Left renal cortex interstitium (tissue), 4 donors: ENCODE measurements at places on chromosomes 2 and 18. TPM values are rescaled to one million over a fixed set of nuclear protein-coding genes. Genes with fewer than 3 reads are reported as not detected.

SLC4A3 gene
- polyA plus RNA-seq, result 14.2 TPM

ZSCAN30 gene
- polyA plus RNA-seq, result 66.3 TPM

FEZ2 gene
- 75.2 TPM for polyA plus RNA-seq

- no peak for DNase-seq
Observed at GRCh38 chr18:53603276-53603675, 621.2 kb downstream of the MBD2 start.

DNA sequence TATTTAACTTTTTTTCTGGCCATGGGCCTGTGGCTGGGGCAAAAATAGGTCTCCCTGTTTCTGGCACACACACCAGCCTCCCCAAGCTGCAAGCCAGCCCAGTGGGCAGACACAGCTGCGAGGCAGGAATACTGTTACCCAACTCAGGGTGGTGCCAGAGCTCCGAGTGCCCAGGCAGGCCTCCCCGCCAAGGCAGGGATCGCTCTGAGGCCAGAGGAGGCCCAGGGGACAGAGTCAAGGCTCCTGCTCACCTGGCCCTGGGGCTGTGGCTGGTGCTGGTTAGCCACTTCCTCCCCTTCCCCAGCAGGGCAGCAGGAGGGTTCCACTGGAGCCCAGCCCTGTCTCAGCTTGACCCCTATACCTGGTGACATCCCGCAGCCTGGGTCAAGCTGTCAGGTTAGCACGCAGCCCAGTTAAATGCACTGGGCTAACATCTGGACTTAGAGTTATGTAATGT is 67.1 kb upstream of the EPAS1 start:
- DNase-seq, result no peak

DNA sequence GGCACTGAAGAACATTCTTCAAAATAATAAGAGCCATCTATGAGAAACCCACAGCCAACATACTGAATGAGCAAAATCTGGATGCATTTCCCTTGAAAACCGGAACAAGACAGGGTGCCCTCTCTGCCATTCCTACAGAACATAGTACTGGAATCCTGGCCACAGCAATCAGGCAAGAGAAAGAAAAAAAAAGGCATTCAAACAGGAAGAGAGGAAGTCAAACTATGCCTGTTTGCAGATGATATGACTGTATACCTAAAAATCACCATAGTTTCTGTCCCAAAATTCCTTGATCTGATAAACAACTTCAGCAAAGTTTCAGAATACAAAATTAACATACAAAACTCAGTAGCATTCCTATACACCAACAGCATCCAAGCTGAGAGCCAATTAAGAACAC is 119.5 kb upstream of the PARD3B start:
- DNase-seq, result no peak
